ENCODE measurements at places on chromosomes 12 and 14.
A peak's percentile ranks its signal among the peaks of the same experiment; 100 is the strongest.

- DNase-seq: no peak
These were observed 152.1 kb downstream of the GLT1D1 start for GRCh38 chr12:129005416-129005815.

- DNase-seq: no peak
These were observed 2.6 kb downstream of the MLXIP start for GRCh38 chr12:122081083-122081696.

DNA sequence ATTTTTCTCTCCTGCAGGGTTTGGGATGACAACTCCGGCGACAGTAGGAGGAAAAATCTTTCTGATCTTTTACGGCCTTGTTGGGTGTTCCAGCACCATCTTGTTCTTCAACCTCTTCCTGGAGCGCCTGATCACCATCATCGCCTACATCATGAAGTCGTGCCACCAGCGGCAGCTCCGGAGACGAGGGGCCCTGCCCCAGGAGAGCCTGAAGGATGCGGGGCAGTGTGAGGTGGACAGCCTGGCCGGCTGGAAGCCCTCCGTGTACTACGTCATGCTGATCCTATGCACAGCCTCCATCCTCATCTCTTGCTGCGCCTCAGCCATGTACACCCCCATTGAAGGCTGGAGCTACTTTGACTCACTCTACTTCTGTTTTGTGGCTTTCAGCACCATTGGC, 72.3 kb upstream of the PSMC1 start:
- DNase-seq: no peak

- DNase-seq: no peak
These were observed 120.4 kb upstream of the TMCC3 start for GRCh38 chr12:94770791-94771190.

DNA sequence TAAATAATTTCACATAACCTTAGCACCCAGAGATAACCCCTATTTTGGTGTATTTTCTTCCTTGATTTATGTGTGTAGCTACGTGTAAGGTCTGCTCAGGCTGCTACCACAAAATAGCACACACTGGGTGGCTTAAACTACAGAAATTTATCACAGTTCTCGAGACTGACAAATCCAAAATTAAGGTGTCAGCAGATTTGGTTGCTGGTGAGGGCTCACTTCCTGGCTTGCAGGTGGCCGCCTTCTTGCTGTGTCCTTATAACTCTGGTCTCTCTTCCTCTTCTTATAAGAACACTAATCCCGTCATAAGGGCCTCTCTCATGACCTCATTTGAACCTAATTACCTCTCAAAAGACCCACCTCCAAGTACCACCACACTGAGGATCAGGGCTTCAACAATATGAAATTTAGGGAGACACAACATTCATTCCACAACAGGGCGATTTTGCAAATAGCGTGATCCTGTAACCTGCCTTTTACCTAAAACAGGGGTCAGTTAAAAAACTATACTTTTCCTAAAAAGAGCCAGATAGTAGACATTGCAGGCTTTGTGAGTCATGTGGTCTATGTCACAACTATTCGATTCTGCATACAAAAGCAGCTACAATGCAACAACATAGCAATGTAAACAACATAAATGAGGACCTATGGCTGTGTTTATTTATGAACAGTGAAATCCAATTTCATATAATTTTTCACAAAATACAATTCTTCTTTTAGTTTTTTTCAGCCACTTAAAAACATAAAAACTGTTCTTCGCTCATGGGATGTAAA, 371.7 kb downstream of the DPF3 start:
- DNase-seq: no peak

GRCh38 chr12:79402606-79403005, 288.2 kb downstream of the PAWR start:
- DNase-seq: no peak

DNA sequence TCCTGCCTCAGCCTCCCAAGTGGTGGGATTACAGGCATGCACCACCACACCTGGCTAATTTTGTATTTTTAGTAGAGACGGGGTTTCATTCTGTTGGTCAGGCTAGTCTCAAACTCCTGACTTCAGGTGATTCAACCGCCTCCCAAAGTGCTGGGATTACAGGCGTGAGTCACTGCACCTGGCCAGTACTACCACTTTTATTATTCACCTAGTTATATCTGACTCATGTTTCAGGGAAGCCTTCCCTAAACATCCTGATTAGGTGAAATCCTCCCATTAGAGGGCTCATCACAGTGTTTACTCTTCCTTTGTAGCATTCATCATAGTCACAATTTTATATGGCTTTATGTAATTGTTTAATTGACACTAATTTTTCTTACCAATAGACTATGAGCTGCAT, 295.3 kb upstream of the SOX5 start:
- DNase-seq: no peak

DNA sequence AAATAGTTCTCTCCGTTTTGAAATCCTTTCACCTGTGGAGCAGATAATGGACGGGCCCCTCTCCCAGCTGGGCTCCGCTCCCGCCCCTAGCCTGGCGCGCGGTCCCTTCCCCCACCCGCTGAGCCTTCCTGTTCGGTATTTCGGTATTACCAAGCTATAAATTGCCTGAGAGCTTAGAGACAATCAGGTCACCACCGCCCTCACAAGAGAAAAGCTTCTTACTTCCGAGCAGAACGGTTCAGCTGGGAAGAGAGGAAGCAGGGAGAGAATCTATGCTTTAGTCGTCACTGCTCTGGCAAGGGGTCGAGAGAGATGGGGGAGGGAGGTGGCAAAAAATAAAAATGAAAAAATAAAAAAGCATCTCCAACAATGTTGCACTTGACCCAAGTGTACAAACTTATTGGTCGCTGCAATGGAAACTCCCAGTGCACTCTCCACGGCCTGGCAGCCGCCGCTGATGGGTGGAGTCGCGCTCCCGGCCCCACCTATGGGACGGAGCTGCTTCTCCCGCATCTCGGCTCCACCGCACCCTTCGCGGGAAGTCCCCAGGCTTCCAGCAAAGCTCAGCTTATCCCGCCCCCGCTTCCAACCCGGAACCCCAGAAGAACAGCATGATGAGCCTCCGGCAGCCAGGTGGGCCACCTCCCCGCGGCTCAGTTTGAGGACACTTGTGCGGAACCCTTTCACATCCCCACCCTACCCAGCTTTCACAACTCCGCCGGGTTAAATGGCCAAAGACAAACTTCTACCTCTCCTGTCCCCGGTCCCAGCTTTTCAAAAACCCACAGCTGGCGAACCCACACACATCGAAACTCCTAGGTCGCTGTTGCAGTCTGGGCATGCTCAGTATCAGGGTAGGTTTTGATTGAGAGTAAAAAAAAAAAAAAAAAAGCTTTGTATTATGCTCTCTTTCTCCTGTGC, 832 bp upstream of the SYT1 start:
- peak; percentile 2 for DNase-seq

- DNase-seq: no peak
These were observed 18.0 kb upstream of the C2CD5 start for GRCh38 chr12:22562036-22563028.

- DNase-seq: no peak
These were observed 74.2 kb upstream of the BDKRB2 start for GRCh38 chr14:96130391-96130790.

- no peak for DNase-seq
These were observed 17.2 kb downstream of the CLEC2B start for GRCh38 chr12:9851927-9852326.

DNA sequence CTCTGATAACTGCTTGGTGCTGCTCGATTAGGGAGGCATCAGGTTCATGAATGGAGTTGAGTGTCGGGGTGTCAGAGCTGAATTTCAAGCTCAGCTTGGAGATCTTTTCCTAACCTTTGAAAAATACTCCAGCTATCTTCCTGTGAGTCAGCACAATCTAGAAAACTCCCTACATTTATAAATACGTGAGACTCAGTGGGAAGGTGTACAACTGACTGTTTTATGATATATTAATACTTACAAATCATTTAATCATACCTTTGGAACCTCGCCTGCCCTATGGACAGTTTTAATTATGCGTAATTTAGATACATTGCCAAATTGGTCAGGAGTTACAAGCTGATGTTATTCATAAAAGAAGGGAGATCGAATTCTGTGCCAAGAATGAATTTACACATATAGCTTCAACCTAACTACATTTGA, 961 bp downstream of the CMAS start:
- DNase-seq: no peak

DNA sequence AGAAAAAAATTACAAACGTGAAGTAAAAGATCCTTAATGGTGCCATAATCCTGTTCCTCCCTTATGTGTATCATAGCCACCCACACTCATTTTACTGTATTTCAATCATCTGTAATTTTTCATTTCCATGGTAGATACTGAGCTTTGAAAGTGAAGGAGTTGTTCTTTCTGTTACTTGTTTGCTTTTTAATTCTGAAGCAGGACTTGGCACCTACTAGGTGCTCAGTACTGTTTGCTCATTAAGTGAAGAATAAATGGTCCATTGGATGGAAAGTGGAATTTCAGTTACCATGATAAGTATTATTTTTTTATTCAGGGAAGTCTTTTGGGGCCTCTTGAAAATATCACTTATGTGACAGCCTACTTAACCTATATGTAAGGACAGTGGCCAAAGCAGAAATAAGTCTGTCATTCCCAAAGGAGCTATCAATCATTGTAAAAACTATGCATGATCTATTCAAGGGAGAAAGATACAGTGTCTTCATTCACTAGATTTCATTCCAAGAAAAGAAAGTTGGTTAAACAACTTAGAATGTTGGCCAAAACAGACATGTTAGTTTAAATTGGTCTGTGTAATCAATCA, 1244.4 kb upstream of the SEL1L start:
- no peak for DNase-seq

- DNase-seq: peak; percentile 25
These were observed 3.6 kb downstream of the SCAF11 start for GRCh38 chr12:45986641-45987339.

- DNase-seq: no peak
These were observed 4.1 kb upstream of the RERG start for GRCh38 chr12:15225136-15225862.

DNA sequence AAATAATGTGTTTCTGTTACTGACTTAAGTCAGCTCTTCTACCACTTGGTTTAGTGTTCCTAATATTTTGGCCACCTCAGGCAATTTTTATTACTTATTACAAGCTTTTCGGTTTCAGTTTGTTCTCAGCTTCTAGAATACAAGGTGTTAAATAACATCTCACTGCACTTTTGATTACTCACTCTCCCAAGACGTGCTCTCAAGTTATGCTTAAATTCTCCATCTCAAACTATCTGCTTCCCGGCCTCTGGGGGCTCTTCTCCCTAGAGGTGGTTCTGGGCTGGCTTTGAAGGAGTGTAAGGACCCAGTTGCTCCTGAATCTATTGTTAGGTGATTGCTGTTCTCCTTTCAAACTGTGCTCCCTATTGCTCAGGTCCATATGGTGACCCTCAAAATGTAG, 193.9 kb upstream of the DDHD1 start:
- DNase-seq: no peak

DNA sequence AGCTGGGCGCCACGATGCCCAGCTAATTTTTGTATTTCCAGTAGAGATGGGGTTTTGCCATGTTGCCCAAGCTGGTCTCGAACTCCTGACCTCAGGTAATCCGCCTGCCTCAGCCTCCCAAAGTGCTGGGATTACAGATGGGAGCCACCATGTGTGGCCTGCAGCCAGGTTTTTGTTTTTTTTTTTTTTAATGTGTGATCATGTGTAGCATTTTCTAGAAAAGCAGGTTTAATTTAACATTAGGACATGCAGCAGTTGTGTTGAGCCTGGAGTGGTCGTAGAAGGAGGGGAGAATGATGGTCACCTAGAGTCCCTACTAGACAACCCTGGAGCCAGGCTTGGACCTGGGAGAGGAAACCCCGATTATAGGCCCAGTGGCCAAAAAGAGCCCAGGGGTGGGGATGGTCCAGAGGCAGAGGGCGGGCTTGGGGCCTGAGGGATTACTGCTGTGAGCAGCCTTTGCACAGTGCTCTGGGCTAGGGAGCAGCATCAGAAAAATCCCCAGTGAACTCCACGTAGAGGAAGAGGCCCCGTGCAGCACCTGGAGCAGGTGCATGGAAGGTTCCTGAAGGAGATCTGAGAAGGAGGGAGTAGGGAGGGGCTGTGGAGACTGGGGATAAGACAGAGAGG, 13.6 kb downstream of the DLK1 start:
- no peak for DNase-seq

DNA sequence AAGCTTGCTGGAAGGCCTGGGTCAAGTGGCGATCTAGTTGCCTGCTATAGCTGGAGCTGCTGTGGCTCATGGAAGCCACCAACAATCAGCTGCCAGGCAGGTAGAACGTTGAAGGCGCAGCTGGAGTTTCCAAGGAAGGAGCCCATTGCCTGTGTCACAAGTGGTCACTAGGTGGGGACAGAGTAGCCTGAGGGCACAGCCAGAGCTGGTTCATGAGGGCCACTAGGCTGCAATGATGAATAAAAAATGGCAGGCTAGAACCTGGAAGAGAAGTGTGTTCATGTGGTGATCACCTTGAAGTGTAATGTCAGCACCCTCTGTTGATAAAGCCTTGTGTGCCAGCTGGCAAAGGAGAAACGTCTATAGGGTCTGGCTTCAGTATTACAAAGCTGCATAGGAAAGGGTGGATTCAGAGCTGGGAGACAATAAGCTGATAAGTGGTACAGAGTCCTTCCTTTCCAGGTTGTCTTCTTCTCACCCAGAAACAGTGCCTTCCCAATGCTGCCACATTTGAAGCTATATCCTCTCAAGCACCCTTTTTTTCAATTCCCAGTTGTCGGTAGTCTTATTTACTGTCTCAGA, 165.8 kb downstream of the EMP1 start:
- peak; percentile 59 for DNase-seq

DNA sequence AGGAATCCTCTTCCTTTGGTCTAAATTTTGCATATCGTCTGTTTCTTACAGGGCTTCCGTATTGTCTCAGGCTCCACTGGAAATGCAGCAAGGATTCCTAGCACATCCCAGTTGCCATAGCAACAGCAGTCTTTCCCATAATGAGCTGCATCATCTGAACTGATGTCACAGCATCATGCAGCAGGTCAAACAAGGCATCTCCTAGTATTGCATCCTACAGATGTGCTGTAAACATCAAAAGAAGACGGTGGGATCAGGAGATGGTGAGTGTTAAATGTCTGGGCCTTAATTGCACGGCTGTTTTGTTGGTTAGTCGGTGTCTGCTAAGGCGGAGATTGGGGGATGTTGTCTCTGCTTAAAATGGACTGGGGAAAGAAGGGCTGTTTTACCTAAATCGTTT, at the start of gene AKAP6:
Gene AKAP6, plus strand, starts transcription at position 153 of the 400 bp plus-strand sequence. CDS start 104,196 bp downstream, outside the sequence.
- DNase-seq: no peak

- DNase-seq: peak; percentile 73
These were observed 24.1 kb upstream of the BCDIN3D start for GRCh38 chr12:49866859-49867569.

GRCh38 chr12:131194166-131194565, 240.5 kb downstream of the ADGRD1 start:
- no peak for DNase-seq

GRCh38 chr12:132210223-132211055, 66.2 kb downstream of the NOC4L start:
- DNase-seq: no peak

GRCh38 chr12:53174881-53175491, 5.5 kb upstream of the ZNF740 start:
- no peak for DNase-seq

GRCh38 chr14:57785058-57785457, 80.8 kb downstream of the SLC35F4 start:
- DNase-seq: no peak

DNA sequence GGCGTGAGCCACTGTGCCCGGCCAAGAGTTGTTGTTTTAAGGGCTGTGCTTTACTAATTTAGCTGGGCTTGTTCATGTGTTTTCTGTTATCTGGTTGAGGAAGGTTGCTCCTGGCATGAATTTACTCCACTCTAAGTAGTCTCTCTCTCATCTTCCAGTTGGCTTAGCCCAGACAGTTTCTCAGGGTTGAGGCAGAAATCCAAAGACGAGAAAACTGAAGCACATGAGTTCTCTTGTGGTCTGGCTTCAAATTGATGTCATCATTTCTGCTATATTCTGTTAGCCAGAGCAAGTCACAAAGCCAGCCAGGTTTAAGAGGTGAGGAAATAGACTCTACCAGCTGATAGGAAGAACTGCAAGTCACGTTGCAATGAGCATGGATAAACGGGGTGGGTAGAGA, 57.9 kb downstream of the E2F7 start:
- DNase-seq: no peak

All from memory B cell (primary cell).